ENCODE measurements at places on chromosomes 1 and 21.

DNA sequence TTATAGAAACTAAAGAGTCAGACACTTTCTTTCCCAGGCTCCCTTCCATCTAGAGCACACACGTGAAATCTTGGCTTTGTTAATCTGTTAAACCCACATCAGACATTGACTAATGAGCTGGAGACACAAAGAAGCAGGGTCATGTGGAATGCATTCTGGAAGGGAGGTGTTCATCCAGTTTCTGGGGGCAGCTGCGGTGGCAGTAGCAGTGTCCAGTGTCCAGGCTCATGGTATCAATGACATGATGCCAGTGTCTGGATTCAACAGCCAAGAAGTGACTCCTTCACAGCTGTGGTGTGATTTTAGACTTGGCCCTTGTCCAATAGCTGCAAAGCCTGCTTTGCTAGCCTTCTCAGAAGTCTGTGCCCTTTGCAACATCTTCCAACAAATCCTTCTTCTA lies 95.2 kb downstream of the NTPCR start:
- peak; percentile 72 for DNase-seq

DNA sequence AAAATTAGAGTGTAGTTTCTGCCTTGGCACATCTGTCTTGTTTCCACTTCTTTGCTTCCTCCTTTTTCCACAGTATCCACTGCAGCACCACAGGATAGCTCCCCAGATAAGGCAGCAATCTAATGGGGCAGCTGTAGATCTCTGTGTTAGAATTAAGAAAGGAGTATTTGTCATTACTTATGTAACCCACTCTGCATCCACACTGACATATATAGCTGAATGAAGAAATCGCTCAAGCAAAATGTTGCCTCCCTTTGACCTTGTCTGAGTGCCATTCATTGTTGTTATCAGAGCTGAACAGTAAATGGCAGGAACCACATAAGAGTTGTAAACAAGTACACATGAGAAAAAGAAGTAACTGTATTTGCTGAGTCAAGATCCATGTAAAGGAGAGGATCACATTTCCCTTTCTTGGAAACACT lies 45.9 kb upstream of the DPH5 start:
- no peak for DNase-seq

DNA sequence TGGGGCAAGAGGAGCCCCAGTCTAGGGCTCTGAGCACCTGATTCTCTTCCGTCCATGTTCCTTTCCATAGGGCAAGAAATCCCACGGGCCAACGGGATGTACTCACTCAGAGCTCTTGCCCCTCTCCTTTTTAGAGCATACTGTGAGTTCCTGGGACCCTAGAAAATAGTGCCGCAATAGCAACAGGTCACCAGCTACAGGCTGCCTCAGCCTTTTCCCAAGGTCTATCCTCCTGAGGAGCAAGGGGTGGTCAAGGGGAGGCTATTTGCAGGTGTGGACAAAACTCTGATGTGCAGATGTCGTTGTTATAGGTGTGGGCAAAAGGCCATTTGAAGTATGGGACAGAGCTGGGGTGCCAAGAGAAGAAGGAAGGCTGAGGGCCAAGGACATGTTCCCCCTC lies 1.6 kb upstream of the QSOX1 start:
- DNase-seq, result no peak

- DNase-seq, result no peak
These were observed 13.4 kb downstream of the ATF3 start for GRCh38 chr1:212621949-212622305.

- peak; percentile 87 for DNase-seq
These were observed at the start of gene DNAJC6 for GRCh38 chr1:65309304-65310077. DNAJC6 (plus strand) TSS chr1:65309543; CDS start chr1:65309746, 203 bp downstream.

DNA sequence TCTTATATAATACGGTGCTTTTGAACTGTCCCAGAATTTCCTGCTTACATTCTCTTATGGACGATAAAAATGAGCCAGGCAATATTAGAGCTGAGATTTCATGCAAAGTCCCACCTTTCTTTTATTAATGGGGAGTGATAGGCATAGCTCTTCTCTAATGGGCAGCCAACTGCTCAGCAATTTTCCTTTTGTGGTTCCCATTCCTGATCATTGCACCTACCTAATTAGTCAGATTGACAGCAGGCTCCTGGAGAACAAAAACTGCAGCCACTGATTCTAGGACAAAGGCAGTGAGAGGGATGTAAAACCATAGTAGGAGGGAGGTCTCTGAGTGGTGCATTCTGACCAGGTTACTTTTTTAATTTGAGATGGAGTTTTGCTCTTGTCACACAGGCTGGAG lies 110.4 kb downstream of the UCK2 start:
- no peak for DNase-seq
